NCI-H345 (cell line): ENCODE measurements at places on chromosomes 6 and 20.
A peak's percentile ranks its signal among the peaks of the same experiment; 100 is the strongest.

- DNase-seq = no peak
Measured at GRCh38 chr20:43913291-43914025, 1.2 kb upstream of the TOX2 start.

DNA sequence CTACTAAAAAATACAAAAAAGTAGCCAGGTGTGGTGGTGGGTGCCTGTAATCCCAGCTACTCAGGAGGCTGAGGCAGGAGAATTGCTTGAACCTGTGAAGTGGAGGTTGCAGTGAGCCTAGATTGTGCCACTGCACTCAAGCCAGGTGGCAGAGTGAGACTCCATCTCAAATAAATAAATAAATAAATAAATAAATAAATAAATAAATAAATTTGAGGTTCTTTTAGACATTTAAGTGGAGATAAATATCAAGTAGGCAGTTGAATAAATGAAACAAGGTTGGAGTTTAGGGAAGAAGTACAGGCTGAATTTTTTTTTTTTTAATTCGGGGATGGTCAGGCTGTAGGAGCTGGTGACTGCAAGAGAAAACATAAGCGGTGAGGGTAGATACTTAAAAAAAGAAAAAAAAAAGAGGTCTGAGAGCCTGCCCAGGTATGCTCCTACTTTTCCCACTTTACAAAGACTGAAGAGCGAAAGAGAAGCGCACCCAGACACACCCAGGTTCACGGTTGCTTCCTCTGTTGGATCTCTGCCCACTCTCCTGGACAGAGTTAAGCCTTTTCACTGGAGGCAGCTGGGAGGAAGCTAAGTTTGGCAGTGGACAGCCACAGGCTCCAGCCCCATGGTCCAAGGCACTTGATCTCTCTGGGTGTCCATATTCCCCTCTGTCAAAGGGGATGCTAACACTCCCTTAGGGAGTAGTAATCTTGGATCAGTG, 100.9 kb upstream of the PRDM1 start:
- DNase-seq = peak; percentile 66

GRCh38 chr20:44215125-44215524, 4.6 kb upstream of the OSER1 start:
- peak; percentile 41 for DNase-seq

DNA sequence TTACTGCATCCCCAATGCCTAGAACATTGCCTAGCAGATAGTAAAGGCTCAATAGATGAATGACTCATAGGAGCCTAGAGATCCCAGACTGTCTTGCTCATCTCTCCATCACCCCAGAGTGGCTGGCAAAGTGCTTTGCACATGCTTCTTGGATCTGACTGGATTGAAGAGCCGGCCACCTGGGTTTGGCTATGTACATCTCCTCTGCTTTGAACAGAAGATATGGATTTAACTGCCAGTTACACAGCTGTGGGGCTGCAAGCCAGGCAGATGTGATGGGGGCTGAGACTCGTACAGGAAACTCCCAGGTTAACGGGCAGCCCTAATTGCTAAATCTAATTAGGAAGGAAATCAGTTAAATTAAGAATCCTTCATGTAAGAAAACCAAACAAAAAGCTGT, 28.6 kb downstream of the MYLIP start:
- DNase-seq = no peak

GRCh38 chr6:117448732-117449485, 23.2 kb upstream of the ROS1 start:
- no peak for DNase-seq

GRCh38 chr20:58583176-58583575, 67.9 kb upstream of the STX16 start:
- DNase-seq = no peak

DNA sequence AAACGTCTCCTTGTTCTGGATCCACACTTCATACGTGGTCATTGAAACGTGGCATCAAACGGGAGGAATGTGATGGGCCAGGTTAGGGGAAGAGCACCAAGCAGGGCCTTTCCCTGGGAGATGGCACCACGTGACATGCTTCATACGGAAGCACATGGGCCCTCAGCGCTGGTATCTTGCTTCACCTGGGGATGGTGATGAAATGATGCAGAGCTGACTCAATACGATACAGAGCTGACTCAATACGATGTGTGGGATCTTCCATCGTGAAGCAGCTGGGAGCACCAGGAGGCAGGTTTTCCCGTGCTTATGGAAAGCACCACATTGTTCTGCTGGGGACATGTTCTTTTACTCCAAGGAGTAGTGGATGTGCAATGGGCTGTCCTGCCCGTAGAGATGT, 22.5 kb upstream of the TAGAP start:
- no peak for DNase-seq

- no peak for DNase-seq
Measured at GRCh38 chr6:20604159-20604558, 69.9 kb downstream of the CDKAL1 start.

DNA sequence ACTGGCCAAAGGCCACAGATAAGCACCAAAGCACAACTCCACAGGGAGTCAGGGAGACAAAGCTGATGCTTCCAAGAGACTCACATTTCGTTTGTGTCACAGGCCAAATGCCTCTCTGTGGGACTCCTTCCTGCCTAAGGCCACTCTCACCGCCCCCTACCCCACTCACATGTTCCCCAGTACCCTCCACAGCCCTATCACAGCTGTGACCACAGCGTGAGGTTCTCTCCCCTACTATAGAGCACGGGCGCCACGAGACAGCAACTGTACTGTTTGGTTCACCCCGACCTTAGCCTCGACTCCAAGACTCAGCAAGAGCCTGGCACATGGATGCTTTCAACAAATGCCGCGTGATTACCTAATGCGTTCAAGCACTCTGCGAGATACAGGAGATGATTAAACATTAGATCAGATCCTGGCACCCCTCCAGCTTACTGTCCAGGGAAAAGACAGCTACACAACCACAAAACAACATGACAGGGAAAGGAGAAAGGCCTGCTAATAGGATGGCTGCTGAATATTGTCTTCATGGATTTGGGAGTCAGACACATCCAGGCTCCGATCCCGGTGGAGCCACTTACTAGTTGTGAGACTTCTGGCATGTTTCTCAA, 105.5 kb downstream of the AGPAT4 start:
- peak; percentile 93 for DNase-seq

- DNase-seq = no peak
Measured at GRCh38 chr20:6525447-6526303, 241.8 kb upstream of the BMP2 start.

DNA sequence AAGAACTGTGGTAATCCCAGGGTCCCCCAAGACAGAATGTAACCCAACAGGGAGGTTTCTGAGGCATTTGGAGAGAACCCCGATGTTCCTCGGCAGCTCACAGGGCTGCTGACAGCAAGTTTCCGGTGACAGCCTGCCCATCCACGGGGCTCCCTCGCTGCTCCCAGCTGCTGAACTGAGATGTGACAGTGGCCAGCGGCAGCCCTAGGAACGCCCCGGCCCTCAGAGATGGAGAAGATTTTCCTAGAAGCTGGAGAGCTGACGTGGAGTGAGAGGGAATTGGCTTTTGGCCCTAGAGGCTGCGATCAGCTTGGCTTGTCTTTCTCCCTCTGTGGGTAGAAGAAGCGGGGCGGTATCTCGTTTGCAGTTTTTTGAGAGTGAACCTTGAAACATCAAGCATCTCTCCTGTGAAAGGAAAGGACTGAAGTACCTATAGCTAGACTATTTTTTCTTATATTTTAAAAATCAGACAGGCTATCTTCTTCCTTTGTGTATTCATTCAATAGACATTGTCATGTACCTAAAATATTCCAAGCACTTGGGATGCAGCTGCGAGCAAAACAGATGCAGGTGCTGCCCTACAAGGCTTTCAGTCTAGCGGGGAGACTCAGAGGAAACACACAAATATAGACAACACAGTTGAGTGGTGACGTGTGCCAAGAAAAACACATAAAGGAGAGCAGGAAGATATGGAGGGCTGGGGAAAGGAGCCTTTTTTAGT, 28.4 kb upstream of the NFATC2 start:
- DNase-seq = peak; percentile 16

GRCh38 chr6:938271-938905, 245.4 kb upstream of the EXOC2 start:
- no peak for DNase-seq

DNA sequence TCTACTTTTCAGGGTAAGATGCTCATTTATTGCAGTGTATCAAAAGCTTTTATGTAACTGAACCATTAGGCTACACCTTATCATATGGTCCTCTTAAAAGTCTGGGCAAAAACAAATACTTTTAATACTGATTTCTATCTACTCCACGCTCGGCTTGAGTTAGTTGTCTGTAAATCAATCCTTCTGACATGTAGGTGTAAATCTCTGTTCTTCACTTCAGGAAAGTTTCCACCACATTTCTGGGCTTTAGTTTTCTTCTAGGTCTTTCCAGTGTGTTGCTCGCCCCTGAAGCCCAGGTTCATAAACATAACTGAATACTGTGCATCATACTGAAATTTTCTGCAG, 89.2 kb upstream of the RNF217 start:
- DNase-seq = no peak

GRCh38 chr6:33126101-33126714, 50.4 kb downstream of the HLA-DPB1 start:
- no peak for DNase-seq

DNA sequence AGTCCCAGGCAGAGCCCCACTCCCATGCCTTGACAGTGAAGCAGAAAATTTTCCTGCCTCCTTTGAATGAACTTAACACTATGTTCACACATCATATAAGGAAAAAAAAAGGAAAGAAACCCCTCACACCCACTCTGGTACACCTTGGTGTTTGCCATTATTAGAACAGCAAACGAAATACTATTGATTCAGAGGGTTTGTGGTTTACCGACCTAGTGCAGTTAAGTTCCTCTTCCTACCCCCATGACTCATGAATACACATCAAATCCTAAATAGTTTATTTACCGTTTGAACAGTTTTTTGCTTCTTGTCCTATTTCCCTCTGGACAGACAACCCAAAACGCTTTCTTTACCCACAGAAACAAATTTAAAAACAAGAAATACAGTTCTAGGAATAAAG, 237.7 kb downstream of the FOXA2 start:
- DNase-seq = no peak

GRCh38 chr6:14129575-14129974, 12.0 kb downstream of the CD83 start:
- DNase-seq = peak; percentile 0

DNA sequence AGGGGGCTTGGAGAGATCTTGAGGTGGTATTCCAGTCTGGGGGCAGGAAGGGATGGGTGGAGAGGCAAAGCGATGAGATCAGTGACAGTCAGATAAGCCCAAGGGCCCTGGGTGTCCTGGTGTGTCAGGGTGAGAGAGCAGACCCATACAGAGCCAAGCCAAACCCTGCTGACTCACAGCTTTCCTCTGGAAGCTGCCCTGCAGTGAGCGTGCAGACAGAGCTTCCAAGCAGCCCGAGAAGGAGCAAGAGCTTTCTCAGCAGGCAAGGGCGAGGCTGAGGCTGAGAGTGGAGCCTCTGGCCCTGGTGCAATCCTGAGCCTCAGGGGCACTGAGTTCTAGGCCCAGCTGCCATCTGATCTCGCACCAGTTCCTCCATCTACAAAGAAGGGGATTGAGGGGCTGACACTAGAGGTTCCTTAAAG, 91.1 kb upstream of the HIVEP1 start:
- DNase-seq = no peak

- DNase-seq = no peak
Measured at GRCh38 chr20:10466325-10466724, 31.2 kb downstream of the SLX4IP start.

DNA sequence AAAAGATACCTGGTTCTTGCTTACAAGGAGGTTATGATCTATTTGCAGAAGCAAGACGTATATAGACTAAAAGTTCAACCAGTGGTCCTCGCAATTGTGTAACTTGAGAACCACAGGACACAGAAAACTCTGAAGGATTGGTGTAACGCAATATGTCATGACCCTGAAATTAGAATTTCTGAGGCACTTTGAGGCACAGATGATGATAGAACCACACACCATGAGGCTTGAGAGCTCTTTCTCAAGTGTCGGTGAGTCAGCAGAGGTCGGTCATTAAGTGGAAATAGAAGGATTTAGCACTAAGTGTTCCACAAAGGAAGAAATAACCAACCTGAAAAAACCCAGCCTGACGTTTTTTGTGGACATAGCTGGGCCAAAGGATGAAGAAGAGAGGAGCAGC, 15.3 kb upstream of the CCN2 start:
- DNase-seq = no peak

DNA sequence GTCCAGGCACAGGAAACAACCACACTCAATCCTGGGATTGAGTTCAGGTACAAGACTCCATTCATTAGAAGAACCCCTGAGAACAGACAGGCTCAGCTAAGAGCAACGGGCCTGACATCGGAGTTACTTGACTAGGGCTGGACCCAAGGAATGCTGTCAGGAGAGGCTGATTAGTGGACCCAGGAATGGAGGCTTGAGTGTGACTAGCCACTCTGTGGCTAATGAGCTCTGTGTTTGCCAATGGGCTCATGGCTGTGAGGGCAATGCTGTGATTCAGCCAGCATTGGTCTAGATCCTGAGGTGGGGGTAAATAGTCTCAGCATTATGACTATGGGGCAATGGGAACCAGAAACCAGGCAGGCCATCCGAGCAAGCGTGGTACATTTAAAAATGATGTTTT, 71.8 kb downstream of the RIOK1 start:
- DNase-seq = no peak

DNA sequence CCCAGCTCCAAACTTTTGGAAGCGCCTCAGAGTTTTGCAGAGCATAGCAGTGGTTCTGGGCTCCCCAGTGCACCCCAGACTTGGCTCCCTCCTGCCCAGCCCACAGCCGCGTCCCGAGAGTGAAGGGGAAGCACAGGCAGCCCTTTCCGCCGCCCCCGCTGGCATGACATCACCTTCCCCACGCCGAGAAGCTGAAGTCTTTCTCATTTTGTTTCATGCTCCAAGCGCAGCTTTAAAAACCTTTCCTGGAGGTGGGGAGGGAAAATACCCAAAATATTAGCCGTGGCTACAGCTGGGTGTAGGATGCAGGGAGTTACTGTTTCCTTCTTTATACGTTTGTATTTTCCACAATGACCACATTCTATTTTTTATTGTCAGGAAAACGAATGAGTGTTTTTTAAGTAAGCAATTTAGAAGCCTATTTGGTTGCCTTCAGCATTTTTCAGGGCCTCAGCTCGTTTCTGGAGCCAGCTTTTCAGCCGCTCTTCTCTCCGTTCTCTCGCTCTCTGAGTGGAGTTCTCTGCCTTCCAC, 72.9 kb downstream of the SNX5 start:
- DNase-seq = no peak

DNA sequence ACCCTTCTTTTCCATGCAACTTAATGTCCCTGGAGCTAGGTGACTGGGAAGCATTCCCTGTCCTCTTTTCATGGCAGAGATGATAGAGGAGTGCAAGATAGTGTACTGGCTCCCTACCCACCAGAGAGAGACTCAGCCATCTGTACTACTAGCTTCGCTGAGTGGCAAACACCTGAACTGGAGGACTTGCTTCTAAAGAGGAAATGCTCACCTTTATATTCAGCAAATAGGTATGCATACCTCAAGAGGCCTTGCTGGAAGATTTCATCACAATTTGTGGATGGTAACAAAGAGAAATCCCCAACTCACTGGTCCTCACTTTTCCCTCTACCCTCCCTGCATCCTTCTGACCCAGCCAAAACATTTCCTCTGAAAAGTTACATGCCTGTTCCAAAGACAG, 124.1 kb downstream of the FOXA2 start:
- no peak for DNase-seq
